ENCODE measurements at places on chromosomes 3 and 15. TPM values are rescaled to one million over a fixed set of nuclear protein-coding genes. Genes with fewer than 3 reads are reported as not detected.

Gene CHAC1
- 0.46 TPM for total RNA-seq

Gene SLC35G2
- 1.8 TPM for total RNA-seq

Gene FETUB
- not detected for total RNA-seq

Gene SLC24A5
- total RNA-seq = not detected

Gene SLC28A2
- not detected for total RNA-seq

Gene CPNE4
- total RNA-seq = 52.3 TPM

Gene CHRNA3
- total RNA-seq = 0.13 TPM

Gene SAXO2
- 3.0 TPM for total RNA-seq

Gene FILIP1L
- 39.3 TPM for total RNA-seq

Gene CHDH
- 9.3 TPM for total RNA-seq

Gene SHC4
- 2.5 TPM for total RNA-seq

Gene FRMD5
- total RNA-seq = 44.0 TPM

Gene CHST13
- 0.11 TPM for total RNA-seq

Gene SENP2
- total RNA-seq = 27.0 TPM

Gene C2CD4B
- 1.5 TPM for total RNA-seq

Gene TMEM62
- total RNA-seq = 9.4 TPM

Gene RPL39L
- 3.1 TPM for total RNA-seq

Gene LMAN1L
- 20.6 TPM for total RNA-seq

Gene ZIC4
- total RNA-seq = not detected

Gene SLC51B
- total RNA-seq = not detected

Gene CLASP2
- 68.3 TPM for total RNA-seq

Gene CCR8
- not detected for total RNA-seq

Gene P3H2
- 1.3 TPM for total RNA-seq

Gene MED12L
- 0.67 TPM for total RNA-seq

Gene KNG1
- total RNA-seq = 0.43 TPM

Gene SYNPR
- total RNA-seq = not detected

Gene IRAK2
- total RNA-seq = 1.7 TPM

Gene LIPC
- total RNA-seq = 0.65 TPM

Gene EXD1
- total RNA-seq = not detected

Gene GREM1
- total RNA-seq = not detected

Gene GP9
- total RNA-seq = not detected

Gene ARHGEF26
- 0.97 TPM for total RNA-seq

Gene LRTM1
- total RNA-seq = not detected

Gene TIGIT
- not detected for total RNA-seq

Gene HOMER2
- 55.1 TPM for total RNA-seq

Gene SCAANT1
- not detected for total RNA-seq

Gene ETV5
- total RNA-seq = 5.9 TPM

Gene NT5DC2
- total RNA-seq = 84.1 TPM

Gene SKIC8
- total RNA-seq = 25.2 TPM

Gene KLHL40
- 0.11 TPM for total RNA-seq

Gene IL17RB
- total RNA-seq = 1.9 TPM

Gene TRH
- not detected for total RNA-seq

Gene PAQR5
- 0.73 TPM for total RNA-seq

Gene TMED3
- 16.1 TPM for total RNA-seq

Gene BFSP2
- not detected for total RNA-seq

Gene POU1F1
- not detected for total RNA-seq
